NCI-H1105 (cell line): ENCODE measurements at places on chromosomes 3 and 15.

DNA sequence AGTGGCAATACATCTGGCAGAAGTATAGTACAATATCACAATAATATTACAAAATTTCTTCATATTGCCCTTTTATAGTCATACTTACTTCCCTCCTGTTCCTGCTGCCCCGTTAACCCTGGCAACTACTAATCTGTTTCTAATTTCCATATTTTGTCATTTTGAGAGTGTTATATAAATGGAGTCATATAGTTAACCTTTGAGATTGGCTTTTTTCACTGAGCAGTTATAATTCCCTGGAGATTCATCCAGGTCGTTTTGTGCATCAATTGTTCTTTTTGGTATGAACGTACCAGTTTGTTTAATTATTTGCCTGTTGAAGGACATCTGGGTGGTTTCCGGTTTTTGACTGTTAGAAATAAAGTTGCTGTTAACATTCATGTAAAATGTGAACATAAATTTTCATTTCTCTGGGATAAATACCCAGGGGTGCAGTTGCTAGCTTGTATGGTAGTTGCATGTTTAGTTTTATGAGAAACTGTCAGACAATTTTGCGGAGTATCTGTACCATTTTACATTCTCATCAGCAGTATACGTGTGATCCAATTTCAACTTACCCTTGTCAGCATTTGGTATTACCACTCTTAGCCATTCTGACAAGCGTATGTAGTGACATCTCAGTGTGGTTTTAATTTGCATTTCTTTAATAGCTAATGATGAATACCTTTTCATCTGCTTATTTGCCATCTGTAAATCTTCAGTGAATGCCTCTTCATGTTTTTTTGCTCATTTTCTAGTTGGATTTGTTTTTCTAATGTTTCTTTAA, 32.2 kb upstream of the IL20RB start:
- DNase-seq, result no peak

GRCh38 chr3:72411126-72411525, 437.1 kb downstream of the SHQ1 start:
- no peak for DNase-seq

DNA sequence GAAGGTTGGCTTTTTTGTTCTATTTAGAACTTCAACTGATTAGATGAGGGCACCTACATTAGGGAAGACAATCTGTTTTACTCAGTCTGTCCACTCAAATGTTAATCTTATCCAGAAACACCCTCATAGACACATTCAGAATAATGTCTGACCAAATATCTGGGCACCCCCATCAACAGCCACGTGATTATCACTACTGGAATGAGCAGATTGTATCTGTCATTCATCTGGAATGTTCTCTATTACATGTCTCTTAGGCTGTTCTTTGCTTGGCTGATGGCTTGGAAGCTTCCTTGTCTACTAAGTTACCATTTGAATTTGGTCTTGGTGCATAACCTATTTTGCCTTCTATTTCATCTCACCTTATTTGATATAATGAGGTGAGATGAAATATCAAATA, 15.7 kb upstream of the LRRC58 start:
- no peak for DNase-seq

DNA sequence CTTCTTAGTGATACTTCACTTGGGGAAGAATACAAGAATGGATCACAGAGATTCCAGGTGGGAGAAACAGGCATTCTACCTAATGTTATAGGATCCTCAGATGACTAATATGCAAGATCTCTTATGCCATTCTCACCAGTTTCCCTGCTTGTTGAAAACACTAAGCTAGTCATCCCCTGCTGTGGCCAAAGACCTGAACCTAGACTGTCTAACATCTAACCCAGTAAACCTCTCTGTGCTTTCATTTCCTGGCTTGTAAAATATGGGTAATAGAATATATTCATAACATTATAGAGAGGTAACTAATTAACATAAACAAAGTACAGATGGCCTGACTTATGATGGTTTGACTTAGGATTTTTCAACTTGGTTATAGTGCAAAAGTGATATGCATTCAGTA, 776.3 kb downstream of the TUSC7 start:
- DNase-seq, result no peak

- DNase-seq, result no peak
These were observed 400.0 kb downstream of the FOXP1 start for GRCh38 chr3:71183549-71183948.

DNA sequence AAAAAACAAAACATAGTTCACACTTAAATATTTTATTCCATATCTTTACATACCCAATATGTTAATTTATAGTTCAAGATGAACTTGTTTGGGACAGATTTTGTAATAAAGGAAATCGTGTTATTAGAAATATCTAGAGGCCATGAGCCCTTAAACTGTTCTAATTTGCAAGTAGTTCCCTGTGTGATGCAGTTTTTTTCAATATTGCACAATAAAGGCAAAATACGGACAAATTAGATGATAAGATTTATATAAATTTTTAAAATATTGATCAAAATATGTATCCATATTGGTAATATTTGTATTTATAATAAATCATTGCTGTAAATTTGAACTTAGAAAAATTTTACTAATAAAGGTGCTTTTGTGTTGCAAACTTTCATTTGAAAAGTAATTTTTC, 23.8 kb downstream of the CTNNB1 start:
- no peak for DNase-seq

DNA sequence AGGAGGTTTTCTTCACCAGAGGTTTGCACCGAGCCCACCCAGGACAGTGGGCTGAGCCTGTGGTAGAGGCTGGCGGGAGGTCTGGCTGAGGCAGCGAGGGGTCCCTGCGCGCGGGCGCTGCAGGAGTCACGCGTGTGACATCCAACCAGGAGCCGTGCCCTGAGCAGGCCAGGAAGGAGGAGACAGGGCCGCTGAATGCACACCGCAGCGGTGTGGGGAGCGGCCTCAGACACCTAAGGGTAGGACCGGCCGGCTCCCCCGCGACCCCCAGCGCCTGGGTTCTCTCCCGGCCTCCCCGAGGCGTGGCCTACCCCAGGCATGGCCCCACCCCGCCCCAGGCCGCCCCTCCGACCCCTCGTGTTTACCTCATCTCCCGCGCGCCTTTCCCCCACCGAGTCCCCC, 412 bp downstream of the SLC41A3 start:
- peak; percentile 62 for DNase-seq

- no peak for DNase-seq
These were observed 18.4 kb downstream of the SENP5 start for GRCh38 chr3:196886144-196886543.

DNA sequence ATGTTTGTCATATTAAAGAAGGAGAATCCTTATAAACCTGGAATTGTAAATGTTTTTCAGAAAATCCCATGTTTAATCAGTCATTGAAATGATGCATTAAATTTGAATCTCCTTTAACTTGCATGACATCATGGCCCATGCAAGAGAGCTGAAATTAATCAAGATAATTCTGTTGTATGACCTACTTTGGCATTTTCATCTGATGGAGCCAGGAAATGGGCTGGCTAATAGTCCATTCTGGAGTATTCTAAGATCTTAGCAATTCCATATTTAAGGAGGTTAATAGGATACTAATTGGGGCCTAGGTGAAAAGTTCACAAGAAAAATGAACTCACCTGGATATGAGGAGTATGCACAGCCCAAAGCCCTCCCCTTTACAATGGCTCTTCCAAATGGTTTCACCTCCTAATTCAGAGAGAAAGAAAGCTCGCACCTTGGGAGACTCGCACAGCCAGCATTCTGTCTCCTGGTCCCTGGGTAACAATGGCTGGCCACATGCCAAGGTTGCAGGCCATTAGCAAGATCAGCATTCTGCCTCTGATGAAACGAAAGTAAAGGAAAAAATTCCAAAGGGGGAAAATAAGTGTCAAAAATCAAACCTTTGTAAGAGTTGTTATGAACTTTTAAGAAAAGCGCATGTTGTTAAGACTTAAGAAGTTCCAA, 786.4 kb downstream of the MCTP2 start:
- DNase-seq, result no peak

- no peak for DNase-seq
These were observed 945.1 kb downstream of the ROBO1 start for GRCh38 chr3:78822726-78823125.

DNA sequence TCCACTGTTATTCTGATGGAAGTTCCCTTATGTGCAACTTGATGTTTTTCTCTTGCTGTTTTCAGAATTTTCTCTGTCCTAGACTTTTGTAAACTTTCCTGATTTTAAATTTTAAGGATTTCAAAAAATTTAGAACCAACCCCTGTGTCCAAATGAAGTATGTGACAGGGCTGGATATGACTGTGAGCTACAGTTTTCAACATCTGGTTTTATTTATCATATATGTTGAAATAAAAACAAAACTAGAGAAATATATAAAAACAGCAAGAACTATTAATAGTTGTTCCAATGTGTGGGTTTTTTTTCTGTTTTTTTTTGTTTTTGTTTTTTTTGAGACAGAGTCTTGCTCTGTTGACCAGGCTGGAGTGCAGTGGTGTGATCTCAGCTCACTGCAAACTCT, 47.4 kb upstream of the PSMD6 start:
- no peak for DNase-seq

DNA sequence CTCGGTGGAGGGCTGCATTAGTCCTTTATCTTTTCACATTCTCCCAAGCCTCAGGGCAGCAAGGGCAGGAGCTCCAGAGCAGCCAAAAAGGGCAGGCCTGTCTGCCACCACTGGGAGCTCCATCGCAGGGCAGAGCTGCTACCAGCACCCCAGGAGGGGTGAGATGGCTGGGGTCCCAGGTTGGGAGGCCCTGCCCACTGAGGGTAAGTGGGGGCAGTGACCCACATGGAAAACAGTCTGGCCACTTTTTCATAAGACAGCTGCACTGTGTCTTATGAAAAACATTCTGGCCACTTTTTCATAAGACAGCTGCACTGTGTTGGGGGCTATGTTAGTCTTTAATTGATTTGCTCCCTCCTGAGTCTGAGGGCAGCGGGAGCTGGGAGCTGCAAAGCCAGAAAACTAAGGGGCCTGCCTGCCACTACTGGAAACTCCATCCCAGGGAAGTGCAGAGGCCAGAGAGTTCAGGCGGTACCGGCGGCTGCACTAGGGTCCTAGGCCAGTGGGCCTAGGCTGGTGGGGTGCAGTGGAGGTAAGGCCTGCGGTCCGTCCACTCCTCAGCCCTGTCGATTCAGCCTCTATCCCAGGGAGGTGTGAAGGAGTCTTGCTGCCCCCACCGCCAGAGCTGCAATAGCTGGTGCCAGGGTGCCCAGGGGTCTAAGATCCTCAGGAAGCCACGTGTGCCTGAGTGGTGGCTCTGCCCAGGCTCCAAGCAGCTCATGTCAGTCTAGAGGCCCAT, 45.4 kb downstream of the TMCO5A start:
- no peak for DNase-seq

GRCh38 chr3:21830541-21830940, 79.5 kb upstream of the ZNF385D start:
- DNase-seq, result no peak

DNA sequence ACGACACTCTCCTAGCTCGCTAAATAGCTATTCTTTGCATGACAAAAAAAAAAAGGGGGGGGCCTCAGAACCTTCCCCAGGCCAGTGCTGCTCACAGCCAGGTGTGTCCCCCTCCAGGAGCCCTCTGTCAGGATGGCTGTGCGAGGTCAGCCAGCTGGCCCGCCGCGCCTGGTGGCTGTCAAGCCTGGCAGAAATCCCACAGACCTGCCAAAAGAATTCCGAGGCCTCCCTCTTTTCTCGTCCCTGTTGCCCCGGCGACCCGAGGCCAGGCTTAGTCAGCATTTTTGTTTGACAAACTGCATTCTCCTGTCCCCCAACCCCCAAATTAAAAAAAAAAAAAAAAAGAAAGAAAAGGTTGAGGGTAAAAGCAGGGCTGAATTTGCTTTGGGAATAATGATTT, 61.9 kb downstream of the TM4SF4 start:
- peak; percentile 66 for DNase-seq

DNA sequence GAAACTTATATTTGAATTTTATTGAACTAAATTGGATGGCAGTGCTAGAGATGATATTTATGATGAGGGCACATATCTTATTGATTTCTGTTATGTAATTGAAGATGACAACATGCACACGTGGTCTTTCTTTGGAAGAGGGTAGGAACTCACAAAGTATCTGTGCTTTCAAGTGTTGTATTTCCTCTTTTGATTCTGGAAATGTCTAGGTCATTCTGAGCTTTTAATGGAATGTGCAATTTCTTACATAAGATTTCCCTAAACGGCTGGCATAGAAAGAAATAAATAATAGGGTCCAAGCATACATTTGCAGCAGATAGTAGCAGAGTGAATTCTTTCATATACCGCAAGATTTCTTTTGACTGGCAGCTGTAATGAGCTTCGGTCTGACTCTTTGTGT, 10.1 kb upstream of the GPR171 start:
- DNase-seq, result no peak

DNA sequence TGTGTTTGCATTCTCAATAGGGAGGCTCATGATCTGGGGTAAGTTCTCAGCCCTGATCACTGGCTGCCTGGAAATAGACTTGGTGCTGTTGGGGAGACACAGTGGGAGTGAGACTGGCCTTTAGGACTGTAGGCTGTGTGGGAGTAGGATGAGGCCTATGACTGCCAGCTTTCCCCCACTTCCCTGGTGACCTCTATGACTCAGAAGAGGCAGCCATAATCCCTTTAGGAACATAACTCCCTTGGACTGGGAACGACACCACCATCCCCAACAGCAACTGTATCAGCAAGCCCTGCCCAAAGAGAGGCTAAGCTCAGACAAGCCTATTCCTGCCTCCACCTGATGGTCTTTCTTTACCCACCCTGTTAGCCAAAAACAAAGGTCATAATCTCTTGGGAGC, 91.3 kb downstream of the SUCNR1 start:
- no peak for DNase-seq

DNA sequence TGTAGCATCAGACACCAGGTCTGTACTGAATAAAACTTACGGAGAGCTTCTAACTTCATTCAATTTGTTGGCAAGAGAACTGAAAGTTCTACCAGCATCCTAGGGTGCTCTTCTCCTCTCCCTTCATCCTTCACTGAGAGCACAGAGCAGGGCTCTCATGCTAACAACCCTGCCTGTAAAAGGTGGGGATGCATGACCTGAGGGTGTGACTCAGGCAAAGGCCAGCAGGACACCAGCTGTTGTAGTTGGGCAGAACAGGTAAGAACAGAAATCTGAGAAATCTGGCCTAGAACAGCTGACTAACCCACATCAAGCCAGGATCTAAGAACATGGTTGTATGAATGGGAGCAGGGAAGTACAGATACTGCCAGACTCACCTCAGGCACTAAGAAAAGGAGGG, 64.2 kb downstream of the MYLK start:
- no peak for DNase-seq

GRCh38 chr3:119357190-119357589, 63.0 kb downstream of the ARHGAP31 start:
- DNase-seq, result no peak

DNA sequence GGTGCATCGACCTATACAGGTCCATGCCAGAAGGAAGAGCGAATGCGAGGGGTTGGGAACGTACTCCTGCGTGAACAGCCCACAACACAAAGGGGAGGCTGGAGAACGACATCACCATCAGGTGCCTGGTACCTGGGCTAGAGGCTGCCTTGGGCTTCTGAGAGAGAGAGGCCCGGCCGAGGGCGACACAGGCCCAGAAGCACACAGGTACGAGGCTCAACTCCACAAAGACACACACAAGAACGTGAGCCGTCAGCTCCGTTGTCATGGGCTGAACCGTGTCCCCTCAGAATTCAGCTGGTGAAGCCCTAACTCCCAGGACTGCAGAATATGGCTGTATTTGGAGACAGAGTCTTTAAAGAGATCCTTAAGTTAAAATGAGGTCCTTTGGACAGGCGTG, 134.3 kb downstream of the ATP10A start:
- DNase-seq, result no peak
